Posterior cingulate gyrus (tissue), 11 donors: ENCODE measurements at places on chromosomes 3 and 15.

DNA sequence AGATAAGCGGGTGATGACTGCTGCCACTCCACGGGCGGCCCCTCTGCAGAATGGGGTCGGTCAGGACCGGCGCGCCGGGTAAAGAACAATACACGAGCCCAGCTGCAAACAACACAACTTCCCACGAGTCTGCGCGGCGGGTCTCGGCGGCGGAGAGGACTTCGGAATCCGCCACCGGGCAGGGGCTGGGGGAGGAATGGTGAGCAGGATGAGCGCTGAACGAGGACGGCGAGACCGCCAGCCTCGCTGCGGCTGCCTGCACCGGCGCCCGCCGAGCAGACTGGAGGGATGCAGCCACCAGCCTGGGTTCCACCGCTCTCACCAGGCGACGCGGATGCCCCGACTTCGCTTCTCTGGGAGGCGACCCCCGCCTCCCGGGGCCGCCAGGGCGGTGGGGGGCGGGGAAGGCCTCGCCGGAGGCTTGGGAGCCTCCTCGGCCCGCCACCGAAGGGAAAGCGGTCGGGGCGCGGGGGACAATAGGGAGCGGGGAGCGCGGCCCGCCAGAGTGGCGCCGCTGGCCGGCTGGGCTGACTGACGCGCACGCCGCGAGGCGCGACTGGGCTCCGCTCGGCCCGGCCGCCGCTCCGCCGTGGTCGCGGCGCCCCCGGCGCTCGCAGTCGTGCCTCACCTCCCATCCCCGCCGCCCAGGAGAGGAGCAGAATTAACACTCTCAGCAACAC is 515 bp downstream of the ADAM10 start:
- peak; percentile 92 for DNase-seq

- DNase-seq: no peak
These were observed 112.2 kb upstream of the NANOGP8 start for GRCh38 chr15:35197306-35197705.

DNA sequence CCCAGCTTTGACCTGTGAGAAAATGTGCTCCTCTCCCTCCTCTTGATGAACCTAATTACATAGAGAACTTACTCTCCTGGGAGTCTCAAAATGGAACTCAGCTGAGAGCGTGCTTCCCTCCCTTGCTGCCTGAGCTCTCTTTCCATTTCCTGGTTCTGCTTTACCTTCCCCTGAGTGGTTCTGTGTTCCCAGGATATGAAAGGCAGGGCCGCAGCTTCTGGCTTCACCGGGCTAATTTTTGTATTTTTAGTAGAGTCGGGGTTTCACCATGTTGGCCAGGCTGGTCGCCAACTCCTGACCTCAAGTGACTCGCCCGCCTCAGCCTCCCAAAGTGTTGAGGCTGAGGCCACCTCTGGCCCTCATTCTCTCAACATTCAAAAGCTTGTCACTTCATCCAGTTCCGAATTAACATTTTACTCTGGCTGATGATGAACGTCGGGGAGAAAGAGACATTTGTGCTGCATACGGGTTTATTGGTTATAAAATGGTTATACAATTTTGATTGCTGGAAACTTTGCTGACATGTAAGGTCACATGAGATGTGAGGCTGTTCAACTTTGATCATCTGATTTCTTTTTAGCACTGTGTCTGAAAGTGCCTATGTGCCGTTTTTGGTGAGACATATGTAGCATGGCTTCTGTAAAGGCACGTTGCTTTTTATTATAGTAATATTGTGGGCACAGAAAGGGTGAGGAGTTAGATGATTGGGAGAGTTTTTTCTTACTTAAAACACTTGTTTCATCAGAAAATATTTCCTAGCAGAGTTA is 6.6 kb downstream of the PLS1 start:
- DNase-seq: no peak

- DNase-seq: no peak
These were observed 102.6 kb downstream of the STAC start for GRCh38 chr3:36482880-36483279.

- DNase-seq: peak; percentile 27
These were observed 49.9 kb upstream of the IQSEC1 start for GRCh38 chr3:13123013-13123654.

DNA sequence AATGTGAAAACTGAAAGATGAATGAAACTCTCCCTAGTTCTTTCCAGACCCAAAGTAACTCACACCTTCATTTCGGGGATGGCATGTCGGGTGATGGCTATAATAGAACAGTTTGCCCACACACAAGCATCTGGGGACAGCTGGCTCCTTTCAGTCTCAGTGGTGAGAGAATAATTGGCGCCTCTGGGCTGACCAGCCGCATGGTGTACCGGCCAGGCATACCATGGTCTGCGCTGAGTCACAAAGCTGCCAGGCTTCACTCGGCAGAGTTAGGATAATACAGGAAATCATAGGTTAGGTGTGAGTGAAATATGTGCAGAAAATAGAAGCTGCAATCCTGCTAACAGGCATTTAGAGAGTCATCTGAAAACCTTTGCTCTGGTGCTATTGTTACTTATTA is 80.4 kb upstream of the IGF1R start:
- DNase-seq: no peak

GRCh38 chr3:41418961-41419691 is 219.8 kb downstream of the CTNNB1 start:
- DNase-seq: no peak

DNA sequence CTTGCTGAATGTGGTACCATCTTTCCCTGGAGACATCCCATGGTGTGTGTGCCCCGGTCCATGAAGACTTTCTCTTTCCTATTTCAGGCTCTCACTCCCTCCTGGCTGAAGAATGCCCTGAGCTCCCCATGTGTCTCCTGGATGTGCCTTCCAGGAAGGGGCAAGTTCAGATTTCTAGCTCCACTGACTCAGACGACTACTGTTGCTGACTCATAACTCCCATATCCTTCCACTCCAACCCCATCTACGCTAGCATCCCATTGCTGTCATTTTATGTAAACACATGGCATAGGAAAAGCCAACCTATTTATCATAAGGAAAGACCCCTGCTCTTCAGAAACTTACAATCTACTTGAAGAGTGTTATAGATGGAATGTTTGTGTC is 95.0 kb downstream of the ADCY5 start:
- DNase-seq: no peak

DNA sequence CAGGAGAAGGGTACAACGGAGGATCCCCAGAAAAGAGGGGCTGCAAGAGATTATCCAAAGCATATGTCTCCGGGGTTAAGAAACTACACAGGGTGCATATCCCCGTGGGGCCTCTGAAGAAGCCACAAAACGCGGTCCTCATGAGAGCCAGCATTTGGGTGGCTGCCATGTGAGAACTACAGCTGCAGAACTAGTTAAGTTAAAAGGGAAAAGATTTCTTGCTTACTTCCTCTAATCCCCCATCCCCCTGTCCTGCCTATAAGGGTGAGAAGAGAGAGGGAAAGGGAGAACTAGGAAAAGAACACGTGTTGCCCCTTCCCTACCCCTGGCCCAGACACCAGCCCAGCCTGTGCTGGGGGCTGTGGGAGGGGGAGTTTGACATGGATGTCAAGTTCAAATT is 70.4 kb upstream of the PCSK6 start:
- no peak for DNase-seq

DNA sequence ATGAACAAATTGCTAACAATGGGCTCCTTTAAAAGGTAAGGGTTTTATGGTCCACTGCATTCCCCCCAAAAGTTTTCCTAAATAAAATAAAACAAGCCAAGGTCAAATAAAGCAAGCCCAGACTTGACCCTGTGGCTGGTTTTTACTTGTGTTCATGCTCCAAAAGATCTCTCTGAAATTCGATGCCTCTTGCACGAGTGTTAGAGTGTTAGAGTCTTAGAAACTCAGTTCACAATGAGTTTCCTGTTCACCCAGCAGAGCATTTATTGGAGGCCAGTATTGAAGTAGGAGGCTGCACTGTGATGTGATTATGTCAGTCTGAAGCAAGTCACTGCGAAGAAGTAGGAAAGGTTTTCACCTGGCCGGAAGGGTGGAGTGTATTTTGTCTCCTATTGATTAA is 59.9 kb upstream of the LRTM1 start:
- DNase-seq: no peak

DNA sequence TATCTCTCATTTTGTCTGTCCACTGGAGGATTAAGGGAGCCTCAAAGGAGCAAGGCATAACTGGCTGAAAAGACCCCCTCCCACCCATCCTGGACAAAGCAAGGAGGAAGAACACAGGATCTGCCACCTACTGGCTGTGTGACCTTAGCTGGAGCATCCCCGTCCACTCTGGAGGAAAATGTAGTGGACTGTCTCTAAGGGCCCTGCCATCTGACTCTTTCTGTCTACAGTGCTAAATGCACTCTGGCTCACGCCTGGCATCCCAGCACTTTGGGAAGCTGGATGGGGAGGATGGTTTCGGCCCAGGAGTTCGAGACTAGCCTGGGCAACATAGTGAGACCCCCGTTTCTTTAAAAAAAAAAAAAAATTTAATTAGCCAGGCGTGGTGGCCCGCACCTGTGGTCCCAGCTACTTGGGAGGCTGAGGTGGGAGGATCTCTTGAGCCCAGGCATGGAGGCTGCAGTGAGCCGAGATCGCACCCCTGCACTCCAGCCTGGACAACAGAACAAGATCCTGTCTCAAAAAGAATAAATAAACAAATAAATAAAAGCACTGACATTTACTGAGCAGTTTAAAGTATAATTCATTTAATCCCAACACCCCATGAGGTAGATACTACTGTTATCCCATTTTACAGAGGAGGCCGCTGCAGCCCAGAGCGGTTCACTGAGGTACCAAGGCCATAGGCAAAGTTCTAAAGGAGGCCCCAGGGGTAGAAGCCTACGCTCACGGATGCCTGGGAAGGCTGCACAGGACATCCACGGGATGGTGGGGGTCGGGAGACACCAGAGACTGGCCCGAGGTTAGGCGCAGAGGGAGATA is 1.1 kb downstream of the TBC1D2B start:
- DNase-seq: no peak

DNA sequence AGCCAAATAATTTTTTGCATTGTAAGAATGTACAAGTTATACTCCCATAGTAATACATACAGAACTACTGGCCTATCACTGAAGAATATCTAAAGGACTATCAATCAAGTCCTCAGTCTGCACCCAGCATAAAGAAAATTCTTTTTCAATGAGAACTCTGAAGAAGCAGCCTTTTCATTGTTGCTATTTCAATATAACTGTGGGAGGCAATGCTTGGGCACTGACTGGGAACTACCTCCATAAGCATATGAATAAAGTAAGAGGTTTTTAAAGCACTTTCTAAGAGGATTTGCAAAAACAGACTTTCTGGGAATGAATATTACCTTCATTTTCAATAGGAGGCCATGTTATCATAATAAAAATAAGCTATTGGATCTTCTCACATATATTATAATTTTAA is 24.6 kb upstream of the NECTIN3 start:
- no peak for DNase-seq

DNA sequence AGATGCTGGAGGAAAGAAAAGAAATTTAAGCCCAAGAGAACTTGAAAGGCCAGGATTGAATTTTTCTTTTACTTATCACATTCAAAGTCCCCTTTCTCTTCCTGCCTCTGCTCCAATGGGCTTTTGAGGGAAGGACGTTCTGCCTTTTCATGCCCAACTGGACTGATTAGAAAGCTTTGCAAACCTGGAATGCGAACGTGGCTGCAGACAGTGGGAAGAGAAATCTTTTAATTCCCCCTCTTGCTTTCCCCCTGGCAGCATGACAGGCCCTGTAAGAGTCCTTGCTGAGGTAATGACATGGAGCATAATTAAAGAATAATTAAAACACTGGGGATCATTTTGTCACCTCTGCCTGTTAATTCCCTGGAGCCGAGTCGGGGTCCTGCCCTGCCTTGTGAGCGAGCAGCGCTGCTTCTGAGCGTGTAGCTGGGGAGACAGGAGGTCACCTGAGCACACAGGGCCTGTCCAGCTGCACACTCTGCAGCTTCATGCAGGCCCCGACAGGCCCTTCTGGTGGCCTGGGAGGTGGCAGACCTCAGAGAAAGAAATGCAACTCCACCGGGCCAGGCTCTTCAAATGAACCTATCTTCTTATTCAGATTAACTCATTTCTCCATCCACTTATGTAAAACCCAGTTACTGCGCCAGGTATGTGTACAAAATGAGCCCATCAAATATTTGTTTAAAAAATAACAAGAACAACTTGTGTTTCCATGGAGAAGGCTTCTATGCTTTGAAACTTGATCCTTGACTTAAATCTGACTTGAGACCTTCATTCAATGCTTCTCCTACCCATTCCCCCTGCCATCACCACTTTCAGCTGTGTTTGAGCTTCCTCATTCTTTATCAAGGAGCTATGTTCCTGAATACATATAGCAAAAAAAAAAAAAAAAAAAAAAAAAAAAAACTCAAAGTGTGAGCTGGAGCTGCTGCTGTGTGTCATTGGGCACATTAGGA is 628.2 kb upstream of the CFAP20DC start:
- DNase-seq: no peak

DNA sequence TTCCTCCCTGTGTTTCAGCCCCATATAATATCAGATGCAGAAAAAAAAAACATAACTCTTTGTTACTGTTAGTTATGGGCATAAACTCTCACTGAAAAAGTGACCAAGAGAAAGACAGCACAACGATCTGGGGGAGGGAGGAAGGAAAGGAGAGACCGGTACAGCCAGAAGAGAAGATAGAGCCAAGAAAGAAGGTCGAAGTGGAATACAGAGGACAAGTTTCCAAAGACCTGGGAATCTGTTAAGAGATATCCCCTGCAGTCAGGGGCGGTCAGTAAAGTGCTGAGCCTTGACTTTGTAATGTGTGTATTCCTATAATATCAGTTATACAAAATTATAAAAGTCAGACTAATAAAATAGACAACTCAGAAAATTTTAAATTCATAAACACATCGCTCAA is 3.3 kb downstream of the ALDH1A2 start:
- DNase-seq: no peak

DNA sequence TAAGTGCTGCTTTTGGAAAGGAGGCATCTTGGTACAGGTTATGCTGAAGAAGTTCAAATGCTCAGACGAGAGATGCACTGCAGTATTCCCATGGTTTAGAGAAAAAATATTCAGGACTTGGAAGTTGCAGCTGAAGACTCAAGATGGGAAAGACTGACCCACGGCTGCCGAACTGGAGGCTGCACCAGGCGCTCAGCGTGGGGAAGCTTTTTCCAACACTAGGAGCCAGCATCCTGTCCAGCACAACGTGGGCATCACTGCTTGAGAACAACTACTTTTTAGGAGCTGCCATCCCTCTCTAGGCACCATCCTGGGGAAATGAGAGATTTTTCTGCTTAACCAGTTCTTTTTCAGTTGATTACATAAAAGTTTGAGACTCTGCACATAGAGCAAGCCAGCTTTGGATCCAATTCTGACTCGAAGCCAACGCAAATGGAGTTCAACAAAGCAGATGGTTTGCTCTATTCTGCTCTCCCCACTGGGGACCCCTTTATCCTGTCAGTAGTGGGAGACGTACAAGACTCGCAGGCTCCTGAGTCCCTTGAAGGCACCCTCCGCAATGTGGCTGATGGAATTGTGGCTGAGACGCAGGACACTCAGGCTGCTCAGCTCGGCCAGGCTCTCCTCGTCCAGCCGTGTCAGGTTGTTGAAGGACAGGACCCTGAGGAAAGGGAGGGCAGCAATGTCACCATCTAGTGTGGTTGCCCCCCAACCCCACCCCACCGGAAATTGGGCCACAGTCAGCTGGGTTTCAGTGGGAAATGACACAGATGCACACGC is 93.8 kb downstream of the LRIG1 start:
- no peak for DNase-seq

- DNase-seq: no peak
These were observed 8.8 kb downstream of the ARID3B start for GRCh38 chr15:74549816-74550215.

GRCh38 chr3:156471431-156471830 is 83.5 kb downstream of the SSR3 start:
- no peak for DNase-seq

GRCh38 chr3:160885791-160886286 is 129.8 kb downstream of the PPM1L start:
- DNase-seq: peak; percentile 45
